ENCODE measurements at places on chromosomes 6 and 20.

DNA sequence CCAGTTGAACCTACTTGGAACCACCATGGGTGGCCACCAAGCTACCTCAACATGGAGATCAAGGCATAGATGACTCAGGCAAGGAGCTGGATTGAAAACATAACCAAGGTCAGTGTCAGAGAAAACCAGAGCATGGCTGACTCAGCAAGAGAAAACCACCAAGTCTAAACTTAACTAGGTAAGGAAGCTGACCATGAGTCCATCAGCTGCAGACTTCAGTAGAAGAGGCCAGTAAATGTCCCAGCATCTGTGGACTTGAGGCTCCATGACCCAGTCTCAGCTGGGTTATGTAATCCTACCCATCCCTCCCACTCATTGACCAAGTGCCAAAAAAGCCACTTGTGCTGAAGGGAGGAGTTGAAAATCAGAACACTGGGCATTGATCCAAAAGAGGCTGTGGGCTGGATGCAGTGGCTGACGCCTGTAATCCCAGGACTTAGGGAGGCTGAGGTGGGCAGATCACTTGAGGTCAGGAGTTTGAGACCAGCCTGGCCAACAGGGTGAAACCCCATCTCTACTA lies 93.7 kb upstream of the CBLN4 start:
- DNase-seq: no peak

- no peak for DNase-seq
These were observed 828 bp downstream of the TP53RK start for GRCh38 chr20:46688151-46689081.

DNA sequence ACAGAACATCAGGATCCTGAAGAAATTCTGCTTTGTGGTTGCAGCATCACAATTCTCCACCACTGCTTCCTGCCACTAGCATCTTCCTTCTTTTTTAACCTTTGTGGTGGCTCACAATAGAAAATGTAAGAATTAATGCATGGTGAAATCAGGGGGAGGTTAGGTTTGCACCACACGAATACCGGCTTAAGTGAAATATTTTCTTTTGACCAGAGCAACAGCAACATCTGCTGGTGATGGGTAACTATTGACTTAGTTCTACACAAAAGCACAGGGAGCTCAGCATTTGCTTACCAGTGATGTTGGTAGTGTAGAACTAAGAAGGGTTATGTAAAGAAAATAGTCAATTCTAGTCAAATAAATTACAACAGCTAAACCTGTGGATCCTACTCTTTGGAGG lies 280.5 kb downstream of the SYNE1 start:
- DNase-seq: no peak

GRCh38 chr20:20174089-20174835 lies 121.9 kb downstream of the CFAP61 start:
- no peak for DNase-seq

- no peak for DNase-seq
These were observed 13.5 kb downstream of the FAM83D start for GRCh38 chr20:38939686-38940085.

GRCh38 chr20:51104960-51105920 lies 82.3 kb upstream of the KCNG1 start:
- DNase-seq: no peak

DNA sequence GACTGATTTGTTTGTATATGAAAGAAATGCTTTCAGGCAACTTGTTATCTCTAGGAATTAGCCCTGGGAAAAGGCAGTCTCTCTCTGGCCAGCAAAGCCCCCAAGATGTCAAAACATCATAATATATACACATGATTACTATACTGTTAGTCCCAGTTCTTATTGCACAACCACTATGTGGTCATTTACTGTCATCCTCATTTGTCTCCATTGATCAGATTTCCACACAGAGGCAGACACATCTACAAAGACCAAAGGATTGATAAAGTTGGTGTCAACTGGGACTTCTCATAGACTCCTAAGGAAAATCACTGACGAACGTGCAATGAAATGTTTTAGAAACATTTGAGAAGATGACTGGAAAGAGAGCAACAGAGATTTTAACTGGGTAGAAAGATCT lies 71.9 kb upstream of the POPDC3 start:
- no peak for DNase-seq

DNA sequence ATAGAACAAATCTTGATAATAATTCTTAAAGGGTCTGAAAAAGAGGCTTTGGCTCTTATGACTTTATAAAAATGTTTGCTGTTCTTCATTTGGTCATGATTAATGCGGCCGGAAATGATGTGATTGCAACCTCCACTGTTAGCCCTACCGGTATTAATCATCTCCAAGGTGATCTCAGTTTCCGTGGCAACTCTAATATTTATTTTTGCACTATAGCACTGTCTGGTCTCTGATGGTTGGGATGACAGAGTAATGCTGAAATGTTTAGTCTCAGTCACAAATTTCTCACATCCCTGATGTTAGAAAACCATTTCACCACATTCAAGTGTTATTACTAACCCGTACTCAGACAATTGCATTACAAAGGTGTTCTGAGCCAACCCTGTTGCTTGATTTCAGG lies 87.4 kb downstream of the TMEM200A start:
- no peak for DNase-seq

GRCh38 chr6:43502666-43503065 lies 7.5 kb downstream of the LRRC73 start:
- DNase-seq: no peak

DNA sequence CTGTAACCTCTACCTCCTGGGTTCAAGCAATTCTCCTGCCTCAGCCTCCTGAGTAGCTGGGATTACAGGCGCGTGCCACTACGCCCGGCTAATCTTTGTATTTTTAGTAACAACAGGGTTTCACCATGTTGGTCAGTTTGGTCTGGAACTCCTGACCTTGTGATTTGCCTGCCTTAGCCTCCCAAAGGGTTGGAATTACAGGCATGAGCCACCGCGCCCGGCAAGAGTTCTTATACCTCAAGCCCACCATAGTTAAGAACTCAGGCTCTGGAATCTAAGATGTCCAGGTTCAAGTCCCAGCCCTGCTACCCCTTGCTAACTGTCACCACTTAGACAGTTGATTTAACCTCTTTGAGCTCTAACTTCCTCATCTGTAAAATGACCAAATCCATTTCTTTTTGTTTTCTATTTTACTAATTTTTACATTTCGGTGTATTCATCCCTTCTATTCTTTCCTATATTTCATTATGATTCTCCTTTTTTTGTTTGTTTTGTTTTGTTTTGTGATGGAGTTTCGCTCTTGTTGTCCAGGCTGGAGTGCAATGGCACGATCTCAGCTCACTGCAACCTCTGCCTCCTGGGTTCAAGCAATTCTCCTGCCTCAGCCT lies 104.8 kb upstream of the ZNF217 start:
- DNase-seq: no peak

DNA sequence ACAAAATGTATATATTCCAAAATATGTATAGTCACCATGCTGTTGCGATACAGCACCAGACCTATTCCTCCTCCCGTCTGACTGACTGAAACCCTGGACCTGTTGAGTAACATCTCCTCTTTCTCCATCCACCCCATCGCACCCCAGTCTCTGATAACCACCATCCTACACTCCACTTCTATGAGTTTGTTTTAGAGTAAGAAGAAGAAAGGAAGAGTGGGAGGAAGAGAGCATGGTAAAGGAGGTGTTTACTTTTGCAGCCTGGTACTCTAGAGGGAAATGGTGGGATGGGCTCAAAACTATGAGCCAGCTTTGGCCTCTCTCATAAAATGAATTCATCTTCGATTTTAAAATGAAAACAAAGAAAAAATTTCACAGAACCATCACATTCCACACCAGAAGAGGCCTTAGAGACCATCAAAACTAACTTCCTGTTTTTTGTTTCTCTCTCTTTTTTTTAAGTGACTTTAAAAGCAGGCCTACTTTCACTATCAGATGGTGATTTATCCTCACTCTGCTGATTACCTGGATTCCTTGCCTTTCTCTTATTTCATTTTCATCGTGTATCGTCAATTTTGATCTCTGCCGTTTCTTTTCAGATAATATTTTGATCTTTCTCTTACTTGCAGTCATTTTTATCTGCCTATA lies 16.8 kb upstream of the FUCA2 start:
- no peak for DNase-seq

DNA sequence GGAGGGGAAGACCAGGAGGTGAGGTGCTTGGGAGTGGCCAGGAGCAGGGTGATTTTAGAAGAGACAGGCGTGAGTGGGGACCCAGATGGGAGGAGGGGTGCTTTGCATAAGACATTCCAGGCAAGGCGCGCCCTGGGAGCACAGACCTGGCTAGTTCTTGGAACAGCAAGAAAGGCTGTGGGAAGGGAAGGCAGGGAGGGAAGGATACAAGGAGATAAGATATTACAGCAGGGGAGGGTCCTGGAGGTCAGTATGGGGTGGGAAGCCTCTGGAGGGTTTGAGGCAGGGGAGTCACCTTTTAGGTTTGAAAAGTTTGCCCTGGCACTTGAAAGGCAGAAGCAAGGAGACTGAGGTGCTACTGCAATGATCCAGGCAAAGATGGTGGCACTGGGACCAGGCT lies 111.8 kb downstream of the ZDHHC14 start:
- DNase-seq: no peak

- no peak for DNase-seq
These were observed 8.5 kb upstream of the SNRPC start for GRCh38 chr6:34748757-34749156.

DNA sequence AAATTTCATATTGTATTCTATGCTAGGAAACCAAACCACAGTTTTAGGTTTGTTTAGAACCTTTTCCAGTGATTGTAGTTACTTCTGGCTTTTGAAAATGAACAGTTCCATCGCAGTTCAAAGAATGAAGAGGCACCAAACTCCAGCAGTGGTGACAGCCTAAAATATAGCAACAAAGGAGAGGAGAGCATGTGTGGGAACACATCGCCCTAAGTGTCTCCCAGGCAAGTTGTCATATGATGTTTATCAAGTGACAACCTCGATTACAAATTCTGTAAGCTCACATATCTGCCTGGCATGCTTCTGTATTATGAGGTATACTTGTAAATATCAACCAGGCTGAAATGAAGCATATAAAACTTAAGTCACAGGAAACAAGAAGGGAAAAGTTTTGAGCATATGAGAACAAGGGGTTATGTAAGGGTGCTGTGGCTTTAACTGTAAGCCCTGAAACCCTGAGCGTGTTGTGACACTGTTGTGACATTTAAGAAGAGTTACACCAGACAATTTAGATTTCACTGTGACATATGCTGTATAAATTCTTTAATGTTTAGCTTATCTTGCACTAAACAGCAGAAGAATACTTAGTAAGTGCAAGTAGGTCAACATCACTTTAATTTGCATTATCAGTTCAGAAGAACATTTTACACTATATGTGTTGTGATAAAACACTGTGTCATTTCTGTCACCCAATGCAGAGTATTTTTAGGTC lies 29.1 kb upstream of the FBXL4 start:
- DNase-seq: no peak

DNA sequence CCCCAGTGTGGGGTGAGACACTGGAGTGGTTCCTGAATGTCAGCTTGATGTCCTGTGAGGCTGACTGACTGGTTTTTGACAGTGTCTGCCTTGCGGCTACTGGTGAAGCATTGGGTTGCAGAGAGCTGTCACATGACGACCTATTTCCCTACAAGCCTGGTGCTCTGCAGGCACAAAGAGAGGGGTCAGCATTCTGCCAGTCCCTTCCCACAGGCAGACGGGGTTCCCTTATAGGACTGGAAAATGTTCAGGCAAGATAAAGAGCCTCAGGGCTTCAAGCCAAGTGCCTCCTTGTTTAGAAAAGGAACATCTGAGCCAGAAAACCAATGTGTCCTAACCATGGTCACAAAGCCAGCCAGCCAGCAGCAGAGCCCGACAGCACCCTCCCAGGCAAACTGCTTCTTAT lies 11.0 kb downstream of the LY86 start:
- peak; percentile 19 for DNase-seq

- no peak for DNase-seq
These were observed 69.5 kb downstream of the CSE1L start for GRCh38 chr20:49115564-49115963.

DNA sequence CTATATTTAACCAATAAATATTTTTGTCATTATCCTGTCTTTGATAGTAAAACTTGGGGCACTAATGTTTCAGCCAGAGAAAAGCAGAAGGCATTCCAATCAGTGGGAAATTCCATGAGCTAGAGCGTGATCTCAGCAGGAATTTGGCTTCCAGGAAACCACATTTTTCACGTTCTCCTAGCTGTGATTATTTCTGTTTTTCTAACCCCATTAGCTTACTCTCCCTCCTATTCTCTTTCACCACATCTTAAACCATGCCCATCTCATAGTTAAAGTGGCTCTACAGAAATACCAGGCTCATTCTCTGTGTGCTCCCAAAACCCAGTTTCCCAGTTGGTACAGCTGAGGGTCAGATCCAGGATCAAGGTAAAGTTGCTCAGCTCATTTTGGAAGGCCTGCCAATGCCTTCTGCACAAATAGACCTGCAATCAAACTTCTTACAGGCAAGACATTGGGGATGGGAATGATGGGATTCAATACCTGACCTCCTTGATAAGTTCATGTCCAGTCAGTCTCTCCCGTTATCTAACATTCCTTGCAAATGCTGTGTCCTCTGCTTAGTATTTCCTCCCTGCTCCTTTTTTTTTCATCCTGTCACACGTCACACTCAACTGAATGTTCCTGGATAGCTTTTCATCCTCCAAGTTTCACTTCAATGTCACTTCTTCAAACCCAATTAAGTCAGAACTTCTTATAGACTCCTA lies 33.1 kb upstream of the TMEM30A start:
- no peak for DNase-seq

DNA sequence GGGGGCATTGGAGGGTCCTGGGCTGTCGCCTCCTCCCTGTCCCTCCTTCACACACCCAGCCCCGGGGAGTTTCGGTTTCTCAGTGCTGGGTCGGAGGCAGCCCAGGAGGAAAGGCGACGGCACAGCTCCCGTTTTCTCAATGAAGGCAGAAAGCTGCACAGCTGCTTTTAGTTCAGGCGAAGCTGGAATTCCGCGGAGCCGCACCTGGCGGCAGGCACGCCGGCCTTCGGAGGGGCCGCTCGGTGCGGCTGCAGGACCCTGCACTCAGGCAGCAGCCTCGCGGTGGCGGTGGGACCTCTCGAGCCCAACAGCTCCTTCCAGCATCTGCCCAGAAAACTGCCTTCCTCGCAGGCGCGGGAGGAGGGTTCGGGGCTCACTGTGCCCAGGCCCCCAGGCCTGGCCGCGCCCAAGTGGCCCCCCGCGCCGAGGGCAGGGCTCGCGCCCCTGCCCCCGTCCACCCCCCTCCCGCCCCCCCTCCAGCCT lies 4.6 kb downstream of the FOXQ1 start:
- no peak for DNase-seq

GRCh38 chr6:1587546-1587945 lies 22.2 kb upstream of the FOXC1 start:
- DNase-seq: no peak

GRCh38 chr20:62183426-62184142 lies 756 bp downstream of the MTG2 start:
- DNase-seq: no peak

DNA sequence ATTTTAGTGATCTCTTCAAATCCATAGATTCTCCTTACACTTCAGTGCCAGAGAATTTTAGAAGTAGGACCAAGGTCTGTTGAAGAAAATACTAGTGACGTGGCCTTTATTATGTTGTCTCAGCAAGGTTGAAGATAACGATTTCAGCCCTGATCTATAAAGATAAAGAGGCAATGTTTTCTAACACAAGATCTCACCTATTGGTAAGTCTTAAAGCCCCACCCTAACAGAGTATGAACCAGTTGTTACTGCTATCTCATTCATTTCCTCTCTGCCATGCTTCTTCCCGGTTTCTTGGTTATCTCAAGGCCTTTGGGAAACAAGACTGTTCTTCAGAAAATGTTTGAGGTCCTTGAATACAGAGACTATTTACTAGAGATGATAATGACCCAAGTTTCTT lies 53.1 kb downstream of the KIAA0408 start:
- DNase-seq: no peak
